ENCODE measurements at places on chromosomes 4 and X. TPM values are rescaled to one million over a fixed set of nuclear protein-coding genes. Genes with fewer than 3 reads are reported as not detected.

The TCEAL2 gene
- total RNA-seq, result not detected

The ETDA gene
- total RNA-seq, result not detected

The BMP3 gene
- not detected for total RNA-seq

The CYP2U1 gene
- total RNA-seq, result 11.1 TPM

The GASK1B gene
- 95.3 TPM for total RNA-seq

Data from epithelial cell of umbilical artery (primary cell).